Spleen (tissue), 13 donors: ENCODE measurements at places on chromosomes 7 and 10. TPM values are rescaled to one million over a fixed set of nuclear protein-coding genes. Genes with fewer than 3 reads are reported as not detected.

DNA sequence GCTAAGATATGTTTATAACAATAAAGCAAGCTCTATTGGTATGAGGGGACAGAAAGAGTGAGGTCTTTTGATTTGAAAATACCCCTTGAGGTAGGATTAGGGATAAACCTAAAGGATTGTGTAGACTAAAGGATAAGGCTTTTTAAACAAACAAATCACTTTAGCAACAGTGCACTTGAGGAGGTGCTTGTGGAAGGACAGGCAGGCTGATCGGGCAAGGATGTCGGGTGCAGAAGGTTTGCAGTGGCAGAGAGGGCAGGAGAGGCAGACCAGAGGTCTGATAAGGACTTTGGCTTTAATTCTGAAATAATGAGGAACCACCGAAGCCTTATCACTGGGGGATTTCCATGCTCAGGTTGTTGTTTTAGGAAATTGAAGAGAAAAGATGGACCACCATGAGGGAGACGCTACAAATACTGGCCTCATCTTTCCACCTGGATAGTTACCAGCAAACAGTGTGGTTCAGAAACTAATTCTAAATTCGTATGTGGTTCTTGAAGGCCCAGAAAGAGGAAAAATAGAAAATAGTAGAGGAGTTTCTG lies 119.5 kb upstream of the KLF6 start:
- DNase-seq: no peak
- no peaks in the 10 kb centered on the region for H3K27me3 ChIP-seq

SLC18A3 gene
- total RNA-seq: not detected

DNA sequence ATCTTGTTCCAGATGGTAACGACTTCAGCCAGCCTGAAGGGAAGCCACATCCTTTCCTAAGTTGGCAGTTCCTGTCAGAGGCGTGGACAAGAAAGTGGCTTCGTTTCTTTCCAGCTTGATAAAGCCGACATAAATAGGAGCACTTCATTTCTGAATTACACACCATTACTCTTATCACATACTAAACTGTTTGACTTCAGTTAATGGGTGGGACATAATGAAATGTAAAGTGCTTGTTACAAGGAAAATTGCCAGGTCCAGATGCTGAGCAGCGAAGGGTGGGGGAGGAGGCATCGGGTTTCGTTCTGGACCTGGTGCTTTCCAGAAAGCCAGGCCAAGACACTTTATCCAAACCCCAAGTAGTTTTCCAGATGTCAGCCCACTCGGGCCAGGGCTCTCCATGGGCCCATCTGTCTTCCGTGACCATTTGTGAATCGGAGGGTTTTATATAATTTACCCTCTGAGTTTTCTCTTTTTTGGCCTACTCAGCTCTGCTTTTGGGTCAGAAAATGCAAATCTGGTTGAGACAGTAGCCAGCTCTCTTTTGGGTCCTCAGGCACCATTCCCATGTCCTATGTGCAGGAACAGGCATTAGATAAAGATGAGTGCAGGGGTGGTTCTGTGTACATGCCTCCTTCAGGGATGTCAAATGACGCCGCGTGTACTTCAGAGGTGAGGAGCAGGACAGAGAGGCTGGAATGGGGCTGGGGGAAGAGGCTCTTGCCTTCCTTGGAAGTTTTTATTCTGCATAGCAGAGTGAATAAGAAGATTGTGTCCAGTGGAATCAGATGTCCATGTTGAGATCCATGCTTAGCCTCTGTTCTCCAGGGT lies 90.2 kb downstream of the TACC2 start:
- no peak overlapping the region for H3K4me3 ChIP-seq
- H3K4me1 ChIP-seq: no peaks in the 10 kb centered on the region
- peak; percentile 37 for DNase-seq
- no peak overlapping the region for H3K27ac ChIP-seq
- no peaks in the 10 kb centered on the region for H3K27me3 ChIP-seq

DNA sequence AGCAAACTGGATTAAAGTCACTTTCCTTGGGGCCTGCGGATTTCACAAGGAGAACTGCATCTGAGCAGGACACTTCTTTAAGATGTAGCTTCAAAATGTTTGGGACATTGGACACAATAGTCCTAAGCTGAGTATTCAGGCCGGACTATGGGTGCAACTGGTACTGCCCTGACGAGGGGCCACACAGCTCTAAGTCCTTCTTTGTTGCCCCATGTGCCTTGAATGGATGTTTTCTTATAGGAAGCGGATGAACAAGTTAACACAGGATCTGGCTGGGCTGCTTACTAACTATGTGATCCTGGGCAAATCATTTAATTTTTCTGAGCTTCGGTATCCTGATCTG lies 147.8 kb upstream of the KLF14 start:
- H3K4me1 ChIP-seq: peaks cover 48% of the 10 kb centered on the region
- no peak overlapping the region for H3K4me3 ChIP-seq
- no peak for DNase-seq
- no peaks in the 10 kb centered on the region for H3K27me3 ChIP-seq

DNA sequence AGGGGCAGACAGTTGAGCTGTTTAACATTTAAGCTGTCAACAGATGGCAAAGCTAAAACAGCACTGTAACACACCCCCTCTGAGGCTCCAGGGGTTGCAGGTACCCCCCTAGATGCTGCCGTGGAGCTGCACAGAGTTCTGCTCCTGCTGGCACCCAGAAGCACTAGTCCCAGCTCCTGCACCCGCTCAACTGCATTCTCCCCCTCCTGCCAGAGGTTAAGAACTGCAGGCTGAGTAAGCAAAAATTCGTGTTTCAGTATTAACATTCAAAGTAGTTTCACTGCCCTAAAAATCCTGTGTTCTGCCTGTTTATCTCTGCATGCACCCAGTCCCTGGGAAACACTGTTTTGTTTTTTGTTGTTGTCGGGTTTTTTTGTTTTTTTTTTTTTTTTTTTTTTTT lies 790.8 kb upstream of the KCND2 start:
- no peak overlapping the region for H3K27ac ChIP-seq
- H3K27me3 ChIP-seq: no peaks in the 10 kb centered on the region
- peak; percentile 43 for DNase-seq
- H3K4me3 ChIP-seq: no peak overlapping the region

DNA sequence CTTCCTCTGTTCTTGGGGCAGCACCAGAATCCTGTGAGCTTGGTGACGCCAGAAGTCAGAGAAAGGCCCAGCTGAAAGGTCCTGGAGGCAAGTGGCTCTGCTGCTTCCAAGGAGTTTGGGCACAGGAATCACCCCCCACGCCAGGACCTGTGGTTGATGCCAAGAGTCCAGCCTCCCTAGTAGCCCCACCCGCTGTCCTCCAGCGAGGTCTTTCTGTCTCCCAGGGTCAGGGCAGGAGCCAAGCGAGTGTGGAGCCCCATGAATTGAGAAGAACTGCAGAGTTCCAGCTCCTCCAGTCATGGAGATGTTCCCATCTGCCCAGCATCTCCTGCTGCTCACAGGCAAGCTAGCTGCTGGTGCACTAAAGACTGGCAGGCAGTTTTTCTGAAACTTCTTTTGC lies 631.7 kb upstream of the MGMT start:
- H3K4me3 ChIP-seq: no peak overlapping the region
- no peak for DNase-seq
- no peak overlapping the region for H3K27ac ChIP-seq
- H3K27me3 ChIP-seq: no peaks in the 10 kb centered on the region

DNA sequence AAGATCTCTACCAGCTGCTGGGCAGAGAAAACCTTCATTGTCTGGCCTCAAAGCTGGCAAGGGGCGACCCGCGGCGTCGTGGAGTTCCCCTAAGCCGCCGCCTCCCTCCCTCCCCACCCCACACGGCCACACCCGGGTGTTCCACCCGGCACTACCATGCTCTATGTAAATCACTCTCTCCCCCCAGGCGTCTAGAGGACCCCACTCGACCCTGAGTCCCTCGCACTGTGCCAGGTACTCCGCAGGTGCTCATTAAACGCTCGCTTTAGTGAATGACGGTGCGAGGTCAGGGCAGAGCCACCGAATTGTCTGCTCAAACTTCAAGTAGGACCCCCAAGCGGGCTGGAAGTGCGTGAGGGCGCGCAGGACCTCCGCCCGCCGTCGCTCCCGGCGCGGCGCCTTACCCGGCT lies 628 bp downstream of the PARP12 start:
- H3K36me3 ChIP-seq: peaks cover 2% of the 10 kb centered on the region
- H3K27ac ChIP-seq: peak overlapping the region; percentile 96
- H3K4me1 ChIP-seq: peaks cover 42% of the 10 kb centered on the region
- no peaks in the 10 kb centered on the region for H3K27me3 ChIP-seq

GPR15LG gene
- not detected for total RNA-seq

DPYSL4 gene
- 6.0 TPM for total RNA-seq

DNA sequence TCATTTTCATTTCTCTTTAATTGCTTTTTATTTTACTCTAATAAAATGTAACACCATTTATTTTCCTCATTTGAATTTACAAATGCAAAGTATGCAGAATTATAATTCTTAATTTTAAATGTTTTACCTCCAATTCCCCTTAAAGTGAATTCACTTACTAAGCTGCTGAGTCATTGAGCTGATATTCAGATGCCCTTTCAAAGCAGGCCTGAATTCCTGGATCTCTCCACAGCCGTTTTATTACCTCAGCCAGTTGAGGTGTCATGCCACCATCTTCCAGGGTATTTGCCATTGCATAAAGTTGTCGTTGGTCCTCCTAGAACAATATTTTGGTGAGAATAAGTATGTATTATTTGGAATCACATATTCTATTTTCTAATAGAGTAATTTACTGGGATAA lies 33.2 kb downstream of the GNAT3 start:
- no peak overlapping the region for H3K27ac ChIP-seq
- no peaks in the 10 kb centered on the region for H3K27me3 ChIP-seq
- no peak for DNase-seq
- H3K4me1 ChIP-seq: no peaks in the 10 kb centered on the region

DNA sequence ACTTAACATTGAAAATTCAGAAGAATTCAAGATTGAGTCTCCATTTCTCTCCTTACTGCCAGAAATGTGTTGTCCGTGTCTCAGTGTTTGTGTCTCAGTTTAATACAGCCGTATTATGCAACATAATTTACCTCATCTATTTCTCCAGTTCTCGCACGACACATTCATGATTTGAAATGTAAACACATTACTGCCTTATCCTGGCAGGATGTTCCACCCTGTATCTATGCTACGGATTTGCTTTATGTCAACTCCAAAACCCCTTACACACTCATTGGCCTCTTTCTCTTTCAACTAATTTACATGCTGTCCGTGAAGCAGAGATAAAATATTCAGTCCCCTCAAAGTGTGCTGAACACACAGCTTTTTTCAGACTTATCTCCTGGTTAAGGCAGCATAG lies 653.7 kb upstream of the SEMA3D start:
- no peak overlapping the region for H3K4me3 ChIP-seq
- H3K36me3 ChIP-seq: no peaks in the 10 kb centered on the region

- H3K36me3 ChIP-seq: no peaks in the 10 kb centered on the region
- no peaks in the 10 kb centered on the region for H3K27me3 ChIP-seq
- H3K4me1 ChIP-seq: no peaks in the 10 kb centered on the region
- no peak overlapping the region for H3K27ac ChIP-seq
- no peak for DNase-seq
Measured at GRCh38 chr7:97307521-97308108, 190.1 kb downstream of the SDHAF3 start.

DNA sequence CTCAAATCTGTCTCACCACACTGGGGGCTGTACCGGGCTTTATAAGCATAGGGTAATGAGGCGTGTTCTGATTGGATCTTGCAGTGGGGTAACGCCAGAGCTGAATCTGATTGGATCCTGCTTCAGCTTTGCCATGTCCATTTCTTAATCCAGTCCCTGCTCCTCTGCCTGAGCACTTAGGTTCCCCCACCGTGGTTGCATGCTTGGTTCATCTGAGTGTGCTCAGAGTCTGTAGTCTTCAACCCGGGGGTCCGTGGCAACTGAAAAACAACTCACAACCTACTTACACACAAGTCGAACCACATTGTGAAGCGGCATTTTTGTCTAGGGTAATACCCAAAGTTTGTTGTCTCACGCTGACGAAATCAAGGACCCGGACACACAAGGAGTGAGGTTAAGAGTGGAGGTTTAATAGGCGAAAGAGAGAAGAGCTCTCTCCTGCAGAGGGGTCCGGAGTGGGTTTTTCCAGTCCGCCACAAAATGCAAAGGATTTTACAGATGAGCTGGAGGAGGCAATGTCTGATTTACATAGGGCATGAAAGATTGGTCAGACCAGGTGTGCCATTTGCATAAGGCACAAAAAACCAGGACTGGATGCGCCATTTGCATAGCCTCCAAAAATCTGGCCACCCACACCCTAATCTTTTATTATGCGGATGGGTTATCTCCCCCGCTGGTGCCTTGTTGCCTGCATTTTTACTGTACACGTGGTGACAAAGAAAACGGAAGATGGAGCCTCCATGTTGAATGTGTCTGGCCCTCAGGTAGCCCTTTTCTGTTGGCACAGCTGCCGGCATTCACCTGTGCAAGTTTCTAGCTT lies 641.8 kb upstream of the FOXK1 start:
- H3K4me1 ChIP-seq: no peaks in the 10 kb centered on the region
- H3K36me3 ChIP-seq: no peaks in the 10 kb centered on the region
- DNase-seq: no peak
- H3K4me3 ChIP-seq: no peak overlapping the region
- no peaks in the 10 kb centered on the region for H3K27me3 ChIP-seq

WIPF3 gene
- total RNA-seq: 1.3 TPM

CYP2W1 gene
- total RNA-seq: 1.2 TPM

SORBS1 gene
- total RNA-seq: 17.5 TPM

- H3K4me1 ChIP-seq: peaks cover 50% of the 10 kb centered on the region
- no peak for DNase-seq
- H3K4me3 ChIP-seq: no peak overlapping the region
- H3K27me3 ChIP-seq: no peaks in the 10 kb centered on the region
Measured at GRCh38 chr7:157152391-157152937, 13.7 kb downstream of the UBE3C start.

CAPZA2 gene
- total RNA-seq: 124 TPM

- peak within 1 kb of the TSS; percentile 70 for H3K27ac ChIP-seq
- DNase-seq: peak; percentile 92
- peaks cover 62% of the 10 kb centered on the region for H3K27me3 ChIP-seq
- H3K4me1 ChIP-seq: peaks cover 100% of the 10 kb centered on the region
- H3K36me3 ChIP-seq: peaks cover 7% of the 10 kb centered on the region
Measured at GRCh38 chr10:8054494-8055407, at the start of gene GATA3. Gene GATA3, plus strand, starts transcription at chr10:8054688. Its CDS starts 968 bp downstream, at chr10:8055656.

GRCh38 chr7:93172683-93173082 lies 24.5 kb upstream of the SAMD9L start:
- H3K27me3 ChIP-seq: no peaks in the 10 kb centered on the region
- H3K4me3 ChIP-seq: no peak overlapping the region
- no peak for DNase-seq
- no peak overlapping the region for H3K27ac ChIP-seq
- H3K36me3 ChIP-seq: no peaks in the 10 kb centered on the region

- H3K27me3 ChIP-seq: peaks cover 74% of the 10 kb centered on the region
- no peaks in the 10 kb centered on the region for H3K36me3 ChIP-seq
- no peak overlapping the region for H3K4me3 ChIP-seq
- no peak overlapping the region for H3K27ac ChIP-seq
Measured at GRCh38 chr7:157679607-157680006, 342.8 kb downstream of the DNAJB6 start.

UCMA gene
- total RNA-seq: not detected

CLDN4 gene
- 1.0 TPM for total RNA-seq

DNA sequence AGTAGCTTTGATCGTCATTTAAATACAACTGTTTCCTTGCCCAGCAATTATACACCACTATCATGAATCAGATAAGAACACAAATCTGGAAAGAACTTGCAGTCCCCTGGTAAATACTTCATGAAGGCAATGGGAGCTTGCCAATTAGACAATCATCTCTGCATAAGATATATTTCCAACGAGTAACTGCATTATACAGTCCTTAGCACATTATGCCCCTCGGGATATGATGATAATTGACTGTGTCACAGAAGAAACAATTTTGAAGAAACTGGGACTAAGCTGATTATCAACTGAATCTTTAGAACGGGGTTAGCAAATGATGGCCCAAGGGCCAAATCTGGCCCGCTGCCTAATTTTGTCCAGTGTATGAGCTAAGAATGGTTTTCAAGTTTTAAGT lies 155.7 kb downstream of the TRIL start:
- H3K4me1 ChIP-seq: no peaks in the 10 kb centered on the region
- no peak for DNase-seq
- H3K36me3 ChIP-seq: no peaks in the 10 kb centered on the region
- H3K27me3 ChIP-seq: no peaks in the 10 kb centered on the region
- H3K4me3 ChIP-seq: no peak overlapping the region
